ENCODE measurements at places on chromosomes 11 and 22.

DNA sequence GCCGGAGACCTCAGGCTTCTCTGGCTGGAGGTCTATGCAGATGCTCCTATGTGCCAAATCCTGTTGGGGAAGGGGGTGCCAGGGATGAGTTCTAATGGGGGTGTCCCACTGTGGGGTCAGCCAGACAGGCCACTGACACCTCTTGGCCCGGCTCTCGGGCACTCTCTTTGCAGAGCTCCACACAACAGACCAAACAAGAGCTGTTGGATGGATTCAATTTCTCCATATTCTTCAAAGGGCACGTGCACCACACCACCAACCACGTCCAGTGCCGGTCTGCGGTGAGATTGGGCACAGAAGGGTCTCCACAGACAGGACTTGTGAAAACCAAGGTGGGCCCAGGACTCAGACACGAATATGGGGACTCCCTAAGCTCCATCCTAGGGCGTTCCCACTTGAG lies 2.2 kb upstream of the RGL4 start:
- DNase-seq = no peak

- no peak for DNase-seq
These were observed 57.4 kb downstream of the AHNAK start for GRCh38 chr11:62489204-62489603.

GRCh38 chr22:49647627-49648026 lies 180.0 kb downstream of the BRD1 start:
- no peak for DNase-seq

DNA sequence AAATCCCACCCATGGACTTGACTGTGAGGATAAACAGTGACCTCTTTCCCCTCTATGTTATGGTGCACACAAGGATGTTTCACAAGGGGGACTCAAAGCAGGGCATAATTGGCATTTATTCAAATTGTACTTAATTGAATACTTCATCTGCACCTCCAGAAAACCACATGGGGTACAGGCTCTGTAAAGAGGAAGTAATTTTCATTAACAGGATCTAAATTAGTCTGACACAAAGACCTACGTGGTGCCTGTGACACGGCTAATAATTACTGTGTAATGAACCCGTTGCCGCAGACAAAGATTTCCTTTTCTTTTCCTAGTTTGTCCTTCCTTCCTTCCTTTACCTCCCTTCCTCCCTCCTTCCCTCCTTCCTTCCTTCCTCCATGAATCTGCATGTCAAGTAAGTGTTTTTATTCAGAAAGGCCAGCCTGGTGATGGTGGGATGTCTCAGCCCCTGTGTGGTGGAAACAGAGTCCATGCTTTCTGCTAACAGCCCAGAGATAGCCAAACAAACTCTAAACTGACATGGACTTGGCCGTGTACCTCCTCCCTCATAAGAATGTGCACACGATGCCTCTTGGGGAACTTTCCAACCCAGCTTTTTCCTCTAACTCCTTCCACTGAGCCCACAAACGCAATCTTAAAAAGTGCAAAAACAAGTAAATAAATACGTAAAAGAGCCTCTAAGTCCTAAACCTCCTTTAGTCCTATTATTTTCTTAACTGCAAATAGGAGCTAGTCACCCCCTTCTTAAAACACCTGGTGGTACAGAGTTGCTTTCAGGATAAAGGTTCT lies 118.8 kb downstream of the INSC start:
- no peak for DNase-seq

GRCh38 chr22:20786536-20786979 lies 12.6 kb downstream of the SERPIND1 start:
- no peak for DNase-seq

- no peak for DNase-seq
These were observed 1270.6 kb downstream of the LRRC4C start for GRCh38 chr11:40188848-40189247.

DNA sequence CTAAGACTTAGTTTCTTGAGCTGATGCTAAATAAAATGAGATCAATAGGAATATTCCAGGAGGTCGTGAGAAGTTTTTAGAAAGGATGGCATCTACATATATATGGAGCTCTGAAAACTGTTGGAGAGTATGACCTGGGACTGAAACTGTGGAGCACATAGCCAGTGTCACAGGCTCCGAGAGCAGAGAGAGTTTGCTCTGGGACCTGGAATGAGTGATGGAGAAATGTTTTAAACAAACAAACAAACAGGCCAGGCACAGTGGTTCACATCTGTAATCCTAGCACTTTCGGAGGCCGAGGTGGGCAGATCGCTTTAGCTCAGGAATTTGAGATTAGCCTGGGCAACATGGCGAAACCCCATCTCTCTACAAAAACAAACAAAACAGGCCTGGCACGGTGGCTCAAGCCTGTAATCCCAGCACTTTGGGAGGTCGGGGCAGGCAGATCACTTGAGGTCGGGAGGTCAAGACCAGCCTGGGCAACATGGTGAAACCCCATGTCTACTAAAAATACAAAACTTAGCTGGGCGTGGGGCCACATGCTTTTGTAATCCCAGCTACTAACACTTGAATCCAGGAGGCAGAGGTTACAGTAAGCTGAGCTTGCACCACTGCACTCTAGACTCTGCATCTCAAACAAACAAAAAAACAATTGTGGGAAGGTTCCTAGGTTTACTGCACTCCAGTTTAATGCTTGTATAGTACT lies 67.1 kb downstream of the SLC35F2 start:
- no peak for DNase-seq

DNA sequence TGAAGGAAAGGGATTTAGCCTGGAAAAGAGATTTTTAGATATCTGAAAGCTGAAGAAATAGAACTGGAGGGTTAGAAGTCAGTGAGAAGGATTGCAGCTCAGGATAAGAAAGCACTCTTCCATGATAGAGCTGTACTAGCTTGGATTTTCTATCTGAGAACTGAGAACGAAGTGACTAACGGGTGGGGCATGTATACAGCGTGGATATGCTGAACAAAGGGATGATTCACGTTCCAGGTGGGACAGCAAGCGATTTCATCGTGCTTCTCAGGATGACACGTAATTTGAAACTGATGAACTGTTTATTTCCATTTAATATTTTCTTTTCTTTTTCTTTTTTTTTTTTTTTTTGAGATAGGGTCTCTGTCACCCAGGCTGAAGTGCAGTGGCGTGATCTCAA lies 53.0 kb downstream of the GRAMD1B start:
- DNase-seq = no peak

- no peak for DNase-seq
These were observed 31.7 kb downstream of the IMMP1L start for GRCh38 chr11:31477528-31478222.

GRCh38 chr11:14184028-14184940 lies 174.7 kb downstream of the RRAS2 start:
- no peak for DNase-seq

DNA sequence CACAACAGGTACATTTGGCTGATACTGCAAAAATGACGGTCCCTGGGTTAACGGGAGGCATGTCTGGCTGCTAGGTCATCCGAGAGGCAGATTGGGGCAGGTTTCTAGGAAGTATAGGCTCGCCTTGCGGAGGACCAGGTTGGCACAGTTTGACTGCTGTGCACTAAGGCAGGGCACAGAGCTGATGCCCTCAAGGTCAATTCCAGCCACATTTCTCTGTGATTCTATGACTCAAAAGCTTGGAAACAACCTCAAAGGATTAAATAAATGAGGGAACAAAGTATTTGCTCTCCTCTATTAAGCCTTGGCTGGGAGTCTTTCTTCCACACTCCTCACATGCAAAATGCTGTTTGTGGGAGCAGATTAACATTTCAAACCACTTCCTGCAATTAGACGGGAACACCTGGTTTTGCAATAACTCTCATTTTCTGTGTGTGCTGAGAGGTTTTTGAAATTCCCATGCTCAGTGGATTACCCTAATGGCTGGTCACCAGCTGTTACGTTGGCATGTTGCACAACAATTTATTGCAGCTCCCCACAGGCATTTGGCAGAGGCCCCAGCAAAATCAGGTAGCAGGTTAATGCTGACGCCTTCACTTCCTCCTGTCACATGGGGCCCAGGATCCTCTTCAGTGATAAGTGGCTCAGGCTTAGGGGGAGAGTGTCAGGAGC lies 61.0 kb upstream of the PLET1 start:
- DNase-seq = no peak

GRCh38 chr11:34124885-34125668 lies 19.6 kb downstream of the NAT10 start:
- no peak for DNase-seq

- no peak for DNase-seq
These were observed 41.2 kb downstream of the PARVG start for GRCh38 chr22:44221710-44222475.

- DNase-seq = no peak
These were observed 1.9 kb upstream of the BUD13 start for GRCh38 chr11:116774661-116775060.

- no peak for DNase-seq
These were observed 27.7 kb downstream of the ALG9 start for GRCh38 chr11:111843661-111844060.

DNA sequence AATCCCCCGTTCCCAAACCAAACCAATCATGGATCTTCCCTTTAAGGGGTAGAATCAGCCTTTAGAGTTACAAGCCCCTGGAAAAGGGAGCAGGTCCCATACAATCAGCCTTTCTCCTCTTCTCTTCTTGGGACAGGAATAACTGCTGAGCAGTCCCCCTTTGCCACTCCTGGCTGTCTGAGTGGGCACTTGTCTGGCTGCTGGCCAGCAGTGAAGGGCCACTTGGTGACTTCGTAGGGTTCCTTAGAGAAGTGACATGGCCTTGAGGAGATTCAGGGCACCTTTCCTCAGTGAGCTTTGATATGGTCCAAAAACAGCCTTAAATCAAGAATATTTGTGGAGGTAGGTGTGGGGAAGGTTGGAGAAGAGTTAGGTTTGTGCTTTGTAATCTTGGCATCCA lies 53.5 kb upstream of the HORMAD2 start:
- DNase-seq = no peak

- DNase-seq = peak; percentile 66
These were observed 950 bp downstream of the FERMT3 start for GRCh38 chr11:64207256-64208085.

- no peak for DNase-seq
These were observed 51.2 kb downstream of the CSTF3 start for GRCh38 chr11:33110083-33110482.

- no peak for DNase-seq
These were observed 83.9 kb upstream of the TIMP3 start for GRCh38 chr22:32717337-32718240.

DNA sequence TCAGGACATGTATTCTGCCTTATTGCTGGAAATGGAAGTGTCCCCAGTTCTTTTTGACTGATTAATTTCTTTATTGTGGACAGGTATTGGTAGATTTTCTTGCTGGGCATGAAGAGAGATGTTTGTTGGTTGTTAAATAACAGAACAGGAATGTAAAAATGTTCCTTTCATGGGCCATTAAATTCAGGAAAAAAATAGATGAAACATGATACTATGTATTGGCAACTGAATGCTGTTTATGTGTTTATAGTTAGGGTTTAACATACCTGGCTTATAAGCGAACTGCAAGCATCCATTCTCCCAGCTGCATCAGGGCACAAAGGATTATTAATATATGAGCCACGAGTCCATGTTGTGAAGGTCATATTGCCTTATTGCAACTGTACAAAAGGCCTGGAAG lies 368.5 kb downstream of the NELL1 start:
- DNase-seq = no peak

GRCh38 chr11:20075627-20076026 lies 84.6 kb downstream of the DBX1 start:
- DNase-seq = no peak
